ENCODE measurements at places on chromosomes 6 and 20.

DNA sequence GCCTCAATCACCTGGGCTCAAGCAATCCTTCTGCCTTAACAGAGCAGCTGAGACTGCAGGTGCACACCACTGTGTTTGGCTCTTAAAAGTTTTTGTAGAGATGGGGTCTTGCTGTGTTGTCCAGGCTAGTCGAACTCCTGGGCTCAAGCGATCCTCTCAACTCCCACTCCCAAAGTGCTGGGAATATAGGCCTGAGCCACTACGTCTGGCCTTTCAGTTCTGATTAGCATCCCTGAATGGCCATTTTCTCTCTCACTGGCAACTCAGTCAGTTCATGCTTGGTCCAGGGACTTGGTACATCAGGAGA, 28.5 kb downstream of the DNMT3B start:
- DNase-seq = no peak

- DNase-seq = no peak
Observed at GRCh38 chr6:5472571-5472970, 211.3 kb downstream of the FARS2 start.

- no peak for DNase-seq
Observed at GRCh38 chr6:129612440-129612839, 97.5 kb downstream of the ARHGAP18 start.

GRCh38 chr6:108961985-108962384, 113.8 kb downstream of the ARMC2 start:
- no peak for DNase-seq

DNA sequence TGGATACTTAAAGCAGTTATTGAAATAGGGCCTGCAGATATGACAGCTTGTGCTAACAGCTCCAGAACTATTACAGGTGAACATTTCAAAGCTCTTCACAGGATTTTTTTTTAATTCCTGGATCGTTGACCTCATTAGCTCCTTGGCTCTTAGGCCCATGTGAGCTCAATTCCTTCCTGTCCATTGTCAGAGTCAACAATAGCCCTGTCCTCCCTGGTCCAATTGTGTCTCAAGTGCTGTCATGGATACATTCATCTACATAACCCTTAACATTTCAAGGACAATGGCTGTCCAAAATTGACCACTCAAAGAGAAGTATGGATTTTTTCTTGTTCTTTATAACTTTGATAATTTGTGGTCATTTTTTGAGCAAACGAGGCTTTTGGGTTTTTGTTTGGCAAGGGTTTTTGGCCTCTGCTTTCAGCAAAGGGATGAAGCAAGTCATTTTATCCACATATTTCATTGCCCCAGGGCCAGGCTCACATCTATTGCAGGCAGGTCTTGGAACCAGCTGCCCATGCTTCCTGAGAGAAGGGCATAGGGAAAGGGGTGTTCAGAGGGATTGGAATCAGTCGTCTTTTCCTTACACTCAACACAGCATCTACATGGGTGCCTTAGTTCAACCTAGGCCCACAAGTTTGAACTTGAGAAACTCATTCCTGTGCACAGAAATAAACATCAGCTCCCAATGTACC, 282.1 kb downstream of the TPBG start:
- no peak for DNase-seq

DNA sequence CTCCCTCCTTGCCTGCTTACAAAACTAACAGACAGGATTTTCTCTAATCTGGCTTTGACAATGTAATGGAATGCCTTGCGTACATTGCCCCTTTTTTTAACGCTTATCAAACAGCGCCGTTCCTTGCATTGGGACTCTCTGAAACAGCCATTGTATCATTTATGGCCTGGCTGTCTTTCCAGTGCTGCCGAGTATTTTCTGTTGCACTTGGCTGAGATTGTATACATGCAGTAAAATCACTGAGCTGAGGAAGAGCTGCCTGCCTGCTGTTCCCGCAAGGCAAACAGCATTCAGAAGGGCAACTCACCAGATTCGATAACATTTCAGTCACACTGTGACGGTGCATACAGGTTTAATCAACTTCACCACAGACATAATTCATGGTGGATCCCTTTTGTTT, 106.0 kb downstream of the SH3BGRL2 start:
- DNase-seq = no peak

- no peak for DNase-seq
Observed at GRCh38 chr20:34956751-34957472, 1.2 kb downstream of the MYH7B start.

DNA sequence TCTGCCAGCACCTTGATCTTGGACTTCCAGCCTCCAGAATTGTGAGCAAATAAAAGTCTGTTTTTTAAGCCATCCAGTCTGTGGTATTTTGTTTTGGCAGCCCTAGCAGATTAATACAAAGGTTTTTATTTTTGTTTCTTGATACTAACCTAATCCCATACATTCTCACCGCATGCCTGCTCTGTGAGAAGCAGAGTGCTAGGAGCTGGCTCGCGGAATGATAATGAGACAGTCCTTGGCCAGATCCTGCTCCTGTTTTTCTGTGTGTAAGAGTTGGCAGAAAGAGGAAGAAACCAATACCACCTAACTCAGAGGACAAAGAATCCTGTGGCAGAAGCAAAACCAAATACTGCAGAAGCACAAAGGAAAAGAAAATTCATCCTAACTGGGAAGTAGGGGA, 82.6 kb downstream of the KIF16B start:
- DNase-seq = no peak

Measured in stimulated activated naive CD4-positive, alpha-beta T cell (primary cell).